ENCODE measurements at places on chromosomes 2 and 18.

- H3K4me3 ChIP-seq, result no peak overlapping the region
- DNase-seq, result no peak
- H3K4me1 ChIP-seq, result no peaks in the 10 kb centered on the region
- H3K27ac ChIP-seq, result no peak overlapping the region
These were observed 323.1 kb downstream of the KCNJ3 start for GRCh38 chr2:155021618-155022017.

DNA sequence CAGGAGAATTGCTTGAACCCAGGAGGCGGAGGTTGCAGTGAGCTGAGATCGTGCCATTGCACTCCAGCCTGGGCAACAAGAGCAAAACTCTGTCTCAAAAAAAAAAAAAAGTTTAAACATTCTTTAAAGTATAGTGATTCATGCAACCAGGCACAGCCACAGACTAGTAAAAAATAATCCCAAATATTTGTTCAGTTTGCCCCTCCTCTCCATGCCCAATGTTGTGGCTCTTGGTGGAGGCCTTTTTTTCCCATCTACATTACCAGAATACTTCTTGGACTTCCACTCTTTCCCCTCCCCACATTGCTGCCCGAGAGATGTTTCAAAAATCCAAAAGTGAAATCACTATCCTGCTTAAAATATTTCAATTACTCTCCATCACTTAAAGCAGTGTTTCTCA, 5.1 kb upstream of the MALT1 start:
- H3K27me3 ChIP-seq, result no peaks in the 10 kb centered on the region
- no peak for DNase-seq
- peaks cover 2% of the 10 kb centered on the region for H3K36me3 ChIP-seq
- H3K4me3 ChIP-seq, result no peak overlapping the region
- H3K4me1 ChIP-seq, result peaks cover 19% of the 10 kb centered on the region

DNA sequence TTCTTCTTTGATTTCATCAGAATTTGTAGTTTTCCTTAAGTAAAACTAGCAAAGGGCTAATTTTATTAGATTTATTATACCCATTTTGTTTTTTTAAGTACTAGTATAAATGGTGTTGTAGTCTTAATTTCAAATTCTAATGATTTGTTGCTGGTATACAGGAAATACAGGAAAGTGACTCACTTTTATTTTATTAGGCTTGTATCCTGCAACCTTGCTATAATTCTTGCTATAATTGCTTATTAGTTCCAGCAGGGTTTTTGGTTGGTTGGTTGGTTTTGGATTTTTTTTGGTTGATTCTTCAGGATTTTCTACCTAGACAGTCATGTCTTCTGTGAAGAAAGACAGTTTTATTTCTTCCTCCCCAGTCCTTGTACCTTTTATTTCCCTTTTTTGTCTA, 110.6 kb upstream of the IL1R2 start:
- no peak overlapping the region for H3K27ac ChIP-seq
- no peak for DNase-seq
- H3K27me3 ChIP-seq, result no peaks in the 10 kb centered on the region

- no peak for DNase-seq
- peaks cover 2% of the 10 kb centered on the region for H3K27me3 ChIP-seq
- H3K27ac ChIP-seq, result no peak overlapping the region
- no peaks in the 10 kb centered on the region for H3K36me3 ChIP-seq
- H3K4me1 ChIP-seq, result peaks cover 6% of the 10 kb centered on the region
These were observed 97.2 kb downstream of the DTNA start for GRCh38 chr18:34807106-34807796.

Measured in activated naive CD8-positive, alpha-beta T cell treated with anti-CD3 and anti-CD28 coated beads, Interleukin-2, amount 10 ng/mL, durations not matched to agents 7 days and 5 days (primary cell).